ENCODE measurements at places on chromosomes 12 and 14.
A peak's percentile ranks its signal among the peaks of the same experiment; 100 is the strongest.

- DNase-seq = no peak
Measured at GRCh38 chr12:92438641-92439419, 264.0 kb upstream of the PLEKHG7 start.

DNA sequence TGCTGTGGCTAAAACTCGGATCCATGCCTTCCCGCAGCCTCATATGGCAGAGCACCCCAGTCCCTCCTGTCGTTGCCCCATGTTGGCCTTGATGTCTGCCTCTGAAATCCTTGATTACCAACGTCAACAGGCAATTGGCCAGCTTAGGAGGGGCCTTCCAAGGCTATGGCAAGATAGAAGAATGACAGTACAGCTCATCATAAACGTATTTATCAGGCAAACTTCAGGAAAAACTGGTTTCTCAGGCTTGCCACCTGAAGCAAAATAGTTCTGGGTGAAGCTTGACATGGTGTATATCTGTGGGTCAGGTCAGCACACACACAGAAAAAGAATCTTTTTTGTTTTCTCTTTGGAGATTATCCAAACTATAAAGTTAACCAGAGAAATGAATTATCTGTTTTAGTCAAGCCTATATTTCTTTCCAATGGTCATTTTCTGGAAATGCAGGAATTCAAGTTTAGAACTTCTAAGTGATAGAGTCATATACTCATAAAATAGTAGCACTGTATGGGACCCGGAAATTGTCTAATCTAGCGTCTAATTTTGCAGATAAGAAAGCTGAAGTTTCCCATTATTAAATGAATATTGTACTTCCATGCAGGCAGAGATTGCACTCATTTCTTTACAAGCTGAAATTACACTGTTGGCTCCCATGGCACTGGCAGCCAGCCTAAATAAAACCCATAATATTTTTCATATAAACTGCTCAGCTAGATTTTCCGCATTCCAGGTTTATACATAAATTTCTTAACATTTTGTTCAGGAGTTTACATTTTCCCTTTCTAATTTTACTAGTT is 24.4 kb upstream of the DUSP16 start:
- DNase-seq = no peak

DNA sequence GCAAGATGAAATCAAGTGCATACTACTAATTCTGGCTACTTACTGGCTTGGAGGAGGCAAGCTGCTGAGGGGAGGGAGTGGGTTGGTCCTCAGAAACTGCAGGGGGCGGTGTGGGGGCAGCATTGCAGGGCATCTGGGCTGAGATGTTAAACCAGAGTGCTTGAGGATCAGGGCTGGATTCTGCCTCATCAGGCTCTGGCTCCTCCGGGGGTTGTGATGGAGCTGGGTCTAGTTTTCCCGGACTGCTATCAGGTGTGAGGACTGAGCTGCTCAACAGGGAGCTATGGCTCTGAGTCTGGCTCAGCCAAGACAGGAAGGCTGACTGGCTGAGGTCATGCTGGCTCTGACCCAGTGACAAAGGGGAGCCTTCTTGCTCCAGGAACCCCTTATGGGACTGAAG is 28.6 kb downstream of the BAZ2A start:
- peak; percentile 44 for DNase-seq

GRCh38 chr12:75623631-75624154 is 112.3 kb upstream of the KRR1 start:
- DNase-seq = no peak

DNA sequence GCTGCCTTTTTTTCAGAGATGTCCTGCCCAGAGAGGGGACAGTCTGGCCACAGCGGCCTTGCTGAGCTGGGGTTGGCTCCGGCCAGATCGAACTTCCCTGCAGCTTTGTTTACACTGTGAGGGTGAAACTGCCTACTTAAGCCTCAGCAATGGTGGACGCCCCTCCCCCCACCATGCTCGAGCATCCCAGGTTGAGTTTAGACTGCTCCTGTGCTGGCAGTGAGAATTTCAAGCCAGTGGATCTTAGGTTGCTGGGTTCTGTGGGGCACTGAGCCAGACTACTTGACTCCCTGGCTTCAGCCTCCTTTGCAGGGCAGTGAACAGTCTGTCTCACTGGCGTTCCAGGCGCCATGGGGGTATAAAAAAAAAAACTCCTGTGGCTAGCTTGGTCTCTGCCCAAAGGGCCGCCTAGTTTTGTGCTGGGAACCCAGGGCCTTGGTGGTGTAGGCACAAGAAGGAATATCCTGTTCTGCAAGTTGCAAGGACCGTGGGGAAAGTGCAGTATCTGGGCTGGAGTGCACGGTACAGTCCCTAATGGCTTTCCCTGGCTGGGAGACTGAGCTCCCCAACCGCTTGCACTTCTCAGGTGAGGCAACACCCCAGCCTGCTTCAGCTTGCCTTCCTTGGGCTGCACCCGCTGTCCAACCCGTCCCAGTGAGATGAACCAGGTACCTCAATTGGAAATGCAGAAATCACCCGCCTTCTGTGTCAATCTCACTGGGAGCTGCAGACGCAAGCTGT is 79.1 kb downstream of the LRIG3 start:
- no peak for DNase-seq

- DNase-seq = no peak
Measured at GRCh38 chr12:26068503-26068902, 56.3 kb downstream of the BHLHE41 start.

DNA sequence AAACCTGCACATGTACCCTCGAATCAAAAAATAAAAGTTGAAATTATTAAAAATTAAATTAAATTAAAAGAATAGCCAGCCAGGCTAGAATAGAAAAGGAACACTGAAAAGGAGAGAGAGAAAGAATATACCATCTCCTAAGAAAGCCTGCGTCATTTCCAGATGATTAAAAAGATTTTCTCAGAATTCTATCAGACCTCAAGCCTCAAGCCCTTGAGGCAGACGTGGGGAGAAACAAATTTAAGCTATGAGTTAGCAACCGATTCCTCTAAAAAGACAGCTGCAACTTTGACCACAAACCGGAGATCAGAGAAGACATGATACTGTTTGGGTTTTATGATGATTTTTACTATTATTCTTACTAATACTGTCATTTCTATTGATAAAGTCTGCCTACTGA is 138.3 kb downstream of the KSR2 start:
- no peak for DNase-seq

DNA sequence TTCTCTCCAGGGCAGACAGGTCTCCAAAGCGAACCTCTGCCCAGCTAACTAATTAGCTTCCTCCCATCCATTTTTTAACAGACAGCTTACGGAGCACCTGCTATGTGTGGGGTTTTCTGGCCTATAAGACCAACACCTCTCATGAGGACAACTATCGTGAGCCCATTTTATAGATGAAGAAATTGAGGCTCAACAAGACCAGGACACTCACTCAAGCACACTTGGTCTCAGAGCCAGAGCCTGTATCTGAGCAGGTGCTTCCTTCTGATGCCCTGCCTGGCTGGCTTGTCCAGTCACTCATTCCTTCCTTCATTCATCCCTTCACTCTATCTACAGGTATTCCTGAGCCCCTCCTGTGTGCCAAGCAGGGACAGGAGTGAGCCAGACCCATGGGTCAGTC is 6.1 kb downstream of the TRPV4 start:
- no peak for DNase-seq

GRCh38 chr12:104792570-104792969 is 165.5 kb downstream of the SLC41A2 start:
- no peak for DNase-seq

DNA sequence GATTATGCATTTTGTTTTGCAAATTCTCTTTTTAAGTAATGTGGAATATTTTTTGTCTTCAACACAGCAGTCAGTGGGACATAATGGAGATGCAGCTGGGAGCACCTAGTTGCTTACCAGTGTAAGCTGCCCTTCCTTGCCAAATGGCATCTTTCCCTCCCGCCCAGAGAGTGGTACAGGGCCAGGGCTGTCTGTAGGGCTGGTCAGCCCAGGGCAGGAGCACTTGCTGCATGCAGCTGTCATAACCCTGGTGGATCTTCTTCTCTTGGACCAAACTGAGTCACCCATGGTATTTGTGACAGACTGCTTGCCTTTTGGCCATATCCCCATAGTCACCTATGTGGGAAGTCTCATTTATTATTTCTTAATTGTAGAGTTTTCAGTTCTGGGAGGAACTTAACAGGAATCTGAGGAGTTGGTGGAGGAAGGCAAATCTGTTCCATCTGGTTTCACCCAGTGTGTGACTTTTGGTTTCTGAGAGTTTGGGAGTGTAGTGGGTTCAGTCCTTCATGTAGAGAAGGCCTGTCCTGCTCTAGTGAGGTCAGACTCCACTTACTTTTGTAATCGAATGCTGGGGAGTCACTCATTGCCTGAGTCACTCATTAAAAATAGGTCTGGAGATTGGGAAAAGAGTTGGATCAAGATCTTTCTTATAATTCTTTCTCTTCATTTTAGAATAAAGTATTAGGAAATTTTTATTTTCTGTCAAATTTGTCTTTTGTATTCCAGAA is 62.0 kb upstream of the ASPG start:
- DNase-seq = no peak

DNA sequence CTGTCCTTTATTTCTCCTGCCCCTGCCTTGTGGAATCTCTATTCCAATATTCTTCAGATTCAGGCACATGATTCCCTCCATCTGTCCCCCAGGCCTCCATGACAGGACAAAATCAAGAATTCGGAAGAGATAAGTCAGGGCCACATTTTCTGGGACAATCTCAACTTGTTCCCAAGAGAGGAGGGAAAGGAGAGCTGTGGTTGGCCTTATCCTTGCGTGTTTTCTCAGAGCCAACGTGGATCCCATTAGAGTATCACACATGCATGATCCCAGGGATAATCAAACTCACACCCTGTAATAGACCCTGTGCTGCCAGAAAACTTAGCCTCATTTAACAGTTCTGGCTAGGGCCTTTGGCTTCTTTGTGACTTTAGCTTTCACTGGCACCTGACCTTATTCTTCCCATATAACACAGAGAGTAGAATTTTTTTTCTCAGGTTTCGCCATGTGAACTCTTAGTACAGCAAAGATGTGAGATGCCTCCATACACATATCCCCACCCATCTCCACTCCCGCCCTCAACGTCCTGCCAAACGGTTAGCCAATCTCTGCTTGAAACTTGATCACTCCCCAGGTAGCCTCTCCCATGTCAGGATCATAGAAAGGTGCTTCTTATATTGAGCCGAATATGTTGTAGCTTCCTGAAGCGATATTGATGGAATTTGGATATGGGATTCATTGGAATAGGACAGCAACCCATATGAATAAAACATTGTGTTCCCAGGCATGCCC is 6.7 kb upstream of the KRT1 start:
- no peak for DNase-seq

- no peak for DNase-seq
Measured at GRCh38 chr12:24378548-24379407, 429.3 kb upstream of the SOX5 start.

DNA sequence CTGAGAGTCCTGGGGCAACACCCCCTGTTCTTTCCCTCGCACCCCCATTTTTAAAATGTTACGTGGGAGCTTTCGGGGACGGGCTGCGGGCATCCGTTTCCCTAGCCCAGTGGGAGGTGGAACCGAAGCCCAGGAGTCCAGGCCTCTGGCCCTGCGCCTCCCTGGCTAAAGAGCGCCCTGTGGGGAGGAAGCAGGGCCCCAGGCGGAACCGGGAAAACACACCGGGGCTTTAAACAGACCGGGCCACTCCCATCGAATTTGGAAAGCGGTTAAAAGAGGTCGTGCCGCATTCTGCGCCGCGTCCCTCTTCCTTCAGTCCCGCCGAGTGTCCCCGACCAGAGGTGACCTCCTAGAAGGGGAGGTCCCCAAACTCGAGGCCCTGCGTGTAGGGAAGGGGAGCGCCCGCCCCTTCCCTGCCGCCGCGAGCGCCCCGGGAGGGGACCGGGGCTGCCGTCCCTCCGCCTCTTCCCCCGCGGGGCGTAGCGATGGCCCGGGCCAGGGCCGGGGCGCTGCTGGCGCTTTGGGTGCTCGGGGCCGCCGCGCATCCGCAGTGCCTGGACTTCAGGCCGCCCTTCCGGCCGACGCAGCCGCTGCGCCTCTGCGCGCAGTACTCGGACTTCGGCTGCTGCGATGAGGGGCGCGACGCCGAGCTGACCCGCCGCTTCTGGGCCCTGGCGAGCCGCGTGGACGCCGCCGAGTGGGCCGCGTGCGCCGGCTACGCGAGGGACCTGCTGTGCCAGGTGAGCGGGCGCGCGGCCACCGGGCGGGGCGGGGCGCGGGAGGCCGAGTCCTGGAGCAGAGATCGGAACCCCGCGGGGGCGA is at the start of gene HHIPL1:
Gene HHIPL1, plus strand, starts transcription at position 407 of the 822 bp plus-strand sequence. Its CDS starts 79 bp downstream, at position 486.
- DNase-seq = peak; percentile 11

DNA sequence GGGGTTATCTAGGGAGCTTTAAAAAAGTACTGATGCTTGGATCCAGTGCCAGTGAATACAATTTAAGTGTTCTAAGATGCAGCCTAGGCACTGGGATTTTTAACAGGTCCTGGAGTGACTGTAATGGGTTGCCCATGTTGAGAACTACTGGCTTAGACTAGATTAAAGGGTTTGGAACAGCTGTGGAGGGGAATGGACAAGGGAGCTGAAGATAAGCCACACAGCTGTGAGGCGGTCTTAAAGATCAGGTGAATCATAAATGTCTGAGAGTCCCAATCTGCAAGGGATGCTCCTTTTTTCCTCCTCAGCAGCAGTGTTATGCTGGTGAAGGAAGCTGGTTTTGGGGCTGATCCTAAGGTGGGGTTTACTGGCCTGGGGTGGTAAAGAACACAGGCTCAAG is 35.5 kb upstream of the FRMD6 start:
- DNase-seq = no peak

- DNase-seq = peak; percentile 50
Measured at GRCh38 chr14:94768521-94769390, 1.2 kb downstream of the GSC start.

- DNase-seq = no peak
Measured at GRCh38 chr14:57246933-57247657, 21.6 kb downstream of the EXOC5 start.

- no peak for DNase-seq
Measured at GRCh38 chr12:84644908-84645307, 267.7 kb downstream of the SLC6A15 start.
